Femur (tissue), 1 donor: ENCODE measurements at places on chromosomes 6 and 20.

DNA sequence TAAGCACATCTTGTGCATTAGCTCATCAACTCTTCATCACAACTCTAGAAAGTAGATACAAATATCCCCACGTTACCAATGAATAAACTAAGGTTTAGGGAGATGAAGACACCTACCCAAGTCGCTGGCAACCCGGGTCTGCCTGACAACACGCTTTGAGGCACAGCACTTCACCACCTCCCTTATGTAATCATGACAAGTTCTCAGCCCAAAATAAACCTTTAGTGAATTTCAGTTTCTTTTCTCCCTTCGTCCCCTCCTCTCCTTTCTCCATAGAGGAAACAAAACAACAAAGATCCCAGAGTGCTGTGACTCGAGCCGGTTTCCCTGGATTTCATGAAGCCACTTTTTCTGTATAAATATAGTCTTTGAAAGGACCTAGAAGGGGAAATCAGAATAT is 105.4 kb downstream of the MAFB start:
- no peak for DNase-seq

GRCh38 chr6:96022225-96022624 is 6.5 kb downstream of the FUT9 start:
- no peak for DNase-seq

GRCh38 chr20:58075586-58076345 is 152.7 kb downstream of the ANKRD60 start:
- DNase-seq = no peak

DNA sequence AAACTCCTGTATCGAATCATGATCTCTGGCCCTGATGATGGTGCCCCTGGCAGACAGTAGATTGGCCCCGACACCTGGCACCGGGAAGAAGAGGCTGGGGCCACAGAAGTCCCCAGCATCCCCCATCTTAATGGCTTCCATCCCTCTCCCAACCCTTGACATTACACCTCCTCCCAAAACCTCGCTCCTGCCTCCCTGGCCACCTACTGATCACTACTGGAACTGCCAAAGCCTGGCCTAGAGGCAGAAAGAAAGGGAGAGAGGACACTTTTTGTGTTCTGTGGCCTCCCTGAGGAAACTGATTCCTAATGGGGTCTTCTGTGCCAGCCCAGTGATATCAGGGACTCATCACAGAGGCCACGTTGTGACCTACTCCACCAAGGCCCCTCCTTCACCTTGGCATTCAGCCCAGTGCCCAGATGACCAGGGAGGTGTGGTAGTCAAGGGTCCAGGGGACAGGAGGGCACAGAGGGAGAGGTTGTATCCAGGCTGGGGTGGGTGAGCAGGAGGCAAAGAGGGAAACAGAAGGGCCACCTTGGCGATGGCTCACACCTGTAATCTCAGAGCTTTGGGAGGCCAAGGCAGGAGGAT is 6.1 kb downstream of the C20orf173 start:
- no peak for DNase-seq

- DNase-seq = no peak
Measured at GRCh38 chr6:46293641-46294316, 123.0 kb upstream of the ENPP5 start.

GRCh38 chr20:50571466-50571865 is 61.3 kb downstream of the PTPN1 start:
- no peak for DNase-seq
